ENCODE measurements at places on chromosomes 6 and 20.

DNA sequence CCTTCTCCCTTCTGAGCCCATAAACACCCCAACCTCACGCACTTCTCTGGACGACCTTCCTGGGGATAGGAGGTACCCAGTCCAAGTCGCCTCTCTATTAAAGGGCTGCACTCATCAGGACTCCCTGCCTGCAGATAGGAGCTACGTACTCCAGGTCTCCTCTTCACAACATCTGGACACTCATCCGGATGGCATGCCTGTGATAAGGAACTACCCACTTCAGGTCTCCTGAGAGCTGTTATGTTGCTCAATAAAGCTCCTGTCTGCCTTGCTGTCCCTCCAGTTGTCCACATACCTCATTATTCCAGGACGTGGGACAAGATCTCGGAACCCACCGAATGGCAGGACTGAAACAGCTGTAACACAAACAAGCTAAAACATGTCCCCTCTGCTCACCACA lies 548.0 kb downstream of the TBC1D32 start:
- no peak for DNase-seq

- DNase-seq, result no peak
Measured at GRCh38 chr20:33670715-33671499, 3.3 kb downstream of the NECAB3 start.

GRCh38 chr6:8017276-8017701 lies 46.9 kb downstream of the BLOC1S5 start:
- no peak for DNase-seq

DNA sequence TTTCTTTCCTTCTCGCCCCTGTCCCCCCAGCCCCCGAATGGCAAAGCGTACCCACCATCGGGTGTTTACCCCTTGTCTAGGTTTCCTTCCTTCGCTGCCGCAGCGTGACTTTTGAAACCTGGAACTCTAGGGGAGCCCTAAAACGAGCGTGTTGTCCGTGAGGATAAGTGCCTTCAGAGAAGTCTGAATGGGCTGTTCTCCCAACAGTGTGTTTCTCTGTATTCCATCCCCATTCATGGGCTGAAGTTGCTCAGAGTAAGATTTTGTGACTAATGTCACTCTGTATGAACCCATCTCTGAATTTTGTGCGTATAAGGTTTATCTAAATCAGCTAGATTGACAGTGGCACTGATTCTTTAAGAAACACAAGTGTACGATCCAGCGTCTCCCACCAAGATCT lies 949 bp downstream of the MACROD2 start:
- no peak for DNase-seq

DNA sequence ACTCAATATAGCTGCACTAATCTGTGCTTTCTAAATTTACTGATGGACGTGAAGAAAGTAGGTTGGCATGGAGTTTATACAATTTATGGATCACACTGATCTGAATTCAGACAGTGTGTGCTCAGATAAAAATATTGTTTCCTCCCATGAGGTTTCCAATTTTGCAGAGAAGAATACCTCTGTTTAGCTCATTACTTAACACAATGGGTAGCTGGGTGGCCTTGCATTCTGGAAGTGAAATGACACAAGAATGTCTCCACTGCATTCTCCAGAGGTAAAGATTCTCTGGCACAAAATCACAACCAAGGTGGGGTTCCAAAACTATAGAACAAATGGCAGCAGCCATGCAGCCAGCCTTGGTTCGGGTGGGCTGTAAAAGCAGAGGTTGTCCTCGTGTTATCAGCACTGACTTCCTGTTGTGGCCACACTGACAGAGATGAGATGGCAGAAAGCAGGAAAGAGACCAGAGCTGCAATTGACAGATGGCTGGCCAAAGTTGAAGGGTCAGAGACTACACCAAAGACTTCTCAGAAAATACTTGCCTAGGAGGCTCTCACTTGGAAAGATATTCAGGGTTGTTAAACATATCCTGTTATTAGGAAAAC lies 50.2 kb downstream of the HDAC2 start:
- peak; percentile 74 for DNase-seq
